Stimulated activated CD4-positive, alpha-beta T cell treated with anti-CD3 and anti-CD28 coated beads, Interleukin-4, amount 100 ng/mL, for 1 hour (primary cell): ENCODE measurements at places on chromosomes 2 and 18.

GRCh38 chr2:228949831-228950230, 321.3 kb downstream of the PID1 start:
- no peak for DNase-seq

- DNase-seq = no peak
Observed at GRCh38 chr18:44537526-44537925, 143.2 kb upstream of the SETBP1 start.

DNA sequence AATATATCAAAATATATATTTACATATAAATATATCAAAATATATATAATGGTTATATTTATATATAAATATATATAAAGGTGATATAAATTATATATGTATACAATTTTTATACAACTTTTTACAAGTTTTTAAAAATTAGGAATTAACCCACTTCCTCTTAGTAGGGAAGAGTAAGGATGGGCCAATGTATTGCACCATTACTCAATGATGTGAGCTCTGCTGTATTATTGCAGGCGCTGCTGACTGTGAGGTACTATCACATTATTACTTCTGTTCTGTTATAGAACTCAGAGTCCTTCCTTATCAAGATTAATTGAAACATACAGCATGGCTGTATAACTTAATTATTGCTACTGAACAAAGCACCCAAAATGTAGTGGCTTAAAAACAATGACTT, 46.0 kb downstream of the CCDC195 start:
- DNase-seq = no peak

- DNase-seq = no peak
Observed at GRCh38 chr2:12452185-12452584, 264.6 kb upstream of the TRIB2 start.

DNA sequence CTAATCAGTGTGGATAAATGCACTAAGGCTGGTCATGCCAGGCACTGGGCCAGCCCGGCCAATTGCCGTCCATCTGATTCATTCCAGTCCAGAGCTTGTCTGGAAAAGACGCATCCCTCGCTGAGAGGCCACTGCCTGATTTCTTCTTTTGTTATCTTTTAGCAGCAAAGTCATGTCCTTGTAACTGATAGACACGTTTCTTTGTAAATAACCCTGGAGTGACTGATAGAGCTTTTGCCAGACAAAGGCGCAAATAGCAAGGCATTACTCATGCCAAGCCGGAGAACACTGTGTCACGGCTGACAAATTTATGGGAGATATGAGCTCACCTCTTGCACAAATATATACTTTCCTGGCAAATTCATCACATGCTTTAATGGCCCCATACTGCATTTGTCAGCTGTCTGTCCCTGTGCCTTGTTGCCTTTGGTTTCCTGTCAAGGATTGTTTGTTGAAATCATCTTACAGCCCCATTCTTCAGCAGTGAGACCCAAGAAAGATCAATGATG, 164.4 kb downstream of the ETAA1 start:
- no peak for DNase-seq

DNA sequence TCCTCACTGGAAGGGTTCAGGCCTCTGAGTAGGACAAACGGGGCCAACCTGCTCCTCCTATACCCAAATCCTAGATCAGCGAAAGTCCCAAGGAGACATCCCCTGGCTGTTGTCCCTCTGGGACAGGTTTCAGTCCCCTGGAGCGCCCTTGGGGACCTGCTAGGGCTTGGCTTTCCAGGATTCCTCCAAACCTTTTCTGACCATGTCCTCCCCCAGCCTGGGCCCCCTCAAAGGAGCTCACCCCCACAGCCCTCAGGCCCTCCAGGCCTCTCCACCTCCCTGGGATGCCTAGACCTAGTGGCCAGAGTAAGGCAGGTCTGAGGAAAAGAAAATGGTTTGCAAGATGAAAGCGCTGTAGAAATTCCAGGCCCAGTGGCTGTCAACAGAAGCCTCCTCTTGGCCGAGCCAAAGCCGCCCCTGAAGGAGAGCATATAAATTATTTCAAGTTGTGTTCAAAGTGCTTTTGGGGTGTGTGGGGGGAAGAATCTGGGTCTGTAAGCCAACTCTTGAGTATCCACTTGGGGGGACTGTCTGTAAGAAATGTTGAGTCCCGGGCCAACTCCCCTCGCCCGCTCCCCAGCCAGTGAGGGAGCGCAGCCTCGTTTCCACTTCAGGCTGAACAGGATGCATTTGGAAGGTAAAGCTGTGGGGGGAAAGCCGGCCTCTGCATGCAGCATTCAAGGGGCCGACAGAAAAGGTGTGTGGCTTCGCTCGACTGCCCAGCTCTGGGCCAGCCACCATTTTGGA, 158.6 kb downstream of the DYSF start:
- no peak for DNase-seq

- no peak for DNase-seq
Observed at GRCh38 chr18:12409469-12409868, 1.7 kb downstream of the PRELID3A start.

DNA sequence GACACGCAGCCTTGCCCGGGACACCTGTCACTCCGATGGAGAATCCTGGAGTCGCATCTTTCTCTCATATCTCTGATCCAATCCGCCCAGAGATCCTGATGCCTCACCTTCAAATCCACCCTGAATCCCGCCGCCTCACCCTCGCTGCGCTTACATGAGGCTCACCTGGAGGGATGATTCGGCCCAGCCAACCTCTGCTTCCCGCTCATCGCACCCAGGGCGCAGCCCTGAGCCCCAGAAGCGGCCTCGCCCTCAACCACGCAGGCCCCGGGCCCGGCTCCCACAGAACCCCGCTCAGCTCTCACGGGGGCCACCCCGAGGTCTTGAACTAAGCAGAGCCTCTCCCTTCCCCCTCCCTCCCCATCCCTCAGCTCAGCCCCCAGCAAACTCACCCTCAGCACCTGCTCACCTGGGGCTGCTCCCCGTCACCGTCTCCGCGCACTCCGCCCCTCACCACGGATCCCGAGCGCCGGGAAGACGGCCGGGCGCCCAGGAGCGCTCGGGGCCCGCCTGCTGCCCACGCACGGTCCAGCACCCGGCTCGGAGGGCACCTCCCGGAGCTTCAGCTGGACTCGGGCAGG, 160.0 kb downstream of the NDUFA10 start:
- DNase-seq = no peak

- DNase-seq = no peak
Observed at GRCh38 chr2:147373800-147374422, 470.9 kb upstream of the ACVR2A start.

- peak; percentile 52 for DNase-seq
Observed at GRCh38 chr18:77000527-77000926, 132.1 kb downstream of the MBP start.

DNA sequence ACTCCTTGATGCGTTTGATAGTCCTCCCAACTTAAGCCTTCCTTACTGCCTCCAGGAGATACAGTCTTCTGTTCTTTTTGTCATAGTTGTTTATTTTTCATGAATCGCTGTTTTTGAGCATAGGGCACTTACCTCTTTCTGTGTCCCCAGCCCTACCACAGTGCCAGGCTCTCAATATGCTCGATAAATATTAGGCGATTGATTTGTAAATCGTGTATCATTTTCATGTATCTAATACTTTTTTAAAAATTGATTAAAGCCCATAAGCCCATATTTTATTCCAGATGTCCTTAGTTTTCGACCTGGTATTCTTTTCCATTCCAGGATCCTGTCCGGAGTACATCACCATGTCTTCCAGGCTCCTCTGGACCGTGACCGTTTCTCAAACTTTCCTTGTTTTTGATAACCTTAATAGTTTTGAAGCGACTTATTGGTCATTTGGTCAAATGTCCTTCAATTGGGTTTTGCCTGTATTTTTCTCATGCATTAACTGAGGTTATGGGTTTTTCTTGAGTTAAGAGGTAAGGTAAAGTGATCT, 444 bp upstream of the MMADHC start:
- DNase-seq = no peak

DNA sequence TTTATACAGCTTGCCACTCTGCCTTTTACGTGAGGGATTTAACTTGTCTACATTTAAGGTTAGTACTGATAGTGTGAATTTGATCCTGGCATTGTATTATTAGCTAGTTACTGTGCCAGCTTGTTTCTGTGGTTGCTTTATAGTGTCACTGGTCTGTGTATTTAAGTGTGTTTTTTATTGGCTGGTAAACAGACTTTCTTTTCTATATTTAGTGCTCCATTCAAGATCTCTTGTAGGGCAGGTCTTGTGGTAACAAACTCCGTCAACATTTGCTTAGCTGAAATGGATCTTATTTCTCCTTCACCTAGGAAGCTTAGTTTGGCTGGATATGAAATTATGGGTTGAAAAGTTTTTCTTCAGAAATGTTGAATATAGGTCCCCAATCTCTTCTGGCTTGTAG, 1971.0 kb upstream of the LRRTM1 start:
- no peak for DNase-seq

- DNase-seq = no peak
Observed at GRCh38 chr18:57447154-57447621, 12.0 kb downstream of the ONECUT2 start.

- no peak for DNase-seq
Observed at GRCh38 chr2:224523626-224524577, 61.3 kb downstream of the CUL3 start.

DNA sequence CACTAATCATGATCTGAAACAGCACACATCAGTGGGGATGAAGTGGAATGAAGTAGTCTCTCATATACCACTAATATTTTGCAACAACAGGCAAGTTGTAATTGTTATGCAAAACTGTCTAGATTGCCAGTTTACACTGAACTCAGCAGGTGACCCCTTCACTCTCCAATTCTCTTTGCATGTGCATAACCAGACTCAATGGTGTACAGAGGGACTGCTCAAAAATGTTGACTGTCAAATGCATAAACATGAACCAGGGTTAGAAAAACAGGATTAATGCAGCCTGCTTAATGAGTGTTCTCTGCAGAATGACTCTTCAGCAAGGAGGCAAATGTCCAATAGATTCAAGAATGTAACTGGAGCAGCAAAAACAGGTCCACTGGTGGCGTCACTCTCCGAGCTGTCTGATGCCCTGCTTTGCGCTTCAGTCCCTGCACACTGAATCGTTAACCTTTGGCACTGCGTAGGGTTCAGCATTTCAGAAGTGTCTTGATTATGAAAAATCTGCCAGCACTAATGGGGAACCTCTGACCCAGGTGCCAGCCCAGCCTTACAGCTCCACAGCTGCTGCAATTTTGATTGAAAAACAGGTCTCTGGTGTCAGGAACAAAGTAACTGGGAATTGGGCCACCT, 209.3 kb downstream of the TDRD15 start:
- DNase-seq = no peak

DNA sequence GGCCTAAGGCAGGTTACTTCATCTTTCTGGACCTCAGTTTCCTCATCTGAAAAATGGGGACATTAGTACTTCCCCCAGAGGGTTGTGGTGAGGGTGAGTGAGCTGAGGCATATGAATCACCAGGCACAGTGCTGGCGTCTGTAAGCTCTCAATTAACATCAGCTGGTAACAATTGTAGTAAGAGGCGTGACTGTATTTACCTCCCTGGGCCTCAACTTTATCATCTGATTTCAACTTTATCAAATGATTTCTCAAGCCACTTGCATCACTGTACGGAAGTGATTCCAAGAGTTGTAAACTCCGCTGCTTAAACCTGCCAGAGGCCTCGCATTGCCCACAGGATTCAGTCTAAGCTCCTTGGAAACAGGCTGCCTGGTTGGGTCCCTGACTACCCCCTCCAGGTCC, 53.6 kb upstream of the PKDCC start:
- no peak for DNase-seq

- DNase-seq = no peak
Observed at GRCh38 chr2:232085826-232086425, 124.4 kb downstream of the DIS3L2 start.
